ENCODE measurements at places on chromosomes 5 and 9. TPM values are rescaled to one million over a fixed set of nuclear protein-coding genes. Genes with fewer than 3 reads are reported as not detected.

Gene GMCL2
- not detected for polyA plus RNA-seq

Gene ENG
- polyA plus RNA-seq: 196 TPM

Gene CYSTM1
- 65.2 TPM for polyA plus RNA-seq

Gene ARID3C
- not detected for polyA plus RNA-seq

Gene KCNMB1
- polyA plus RNA-seq: 82.8 TPM

Gene SH2D3C
- 16.6 TPM for polyA plus RNA-seq

Gene ANKRD34B
- not detected for polyA plus RNA-seq

Gene GBGT1
- 14.2 TPM for polyA plus RNA-seq

Gene MYMK
- not detected for polyA plus RNA-seq

Gene BTNL3
- polyA plus RNA-seq: 0.04 TPM

Gene SLC45A2
- polyA plus RNA-seq: not detected

Gene MPDZ
- 31.6 TPM for polyA plus RNA-seq

Gene SLC36A2
- polyA plus RNA-seq: 0.03 TPM

Gene RNF183
- polyA plus RNA-seq: 0.15 TPM

Gene RNF208
- polyA plus RNA-seq: 8.1 TPM

Gene ABITRAM
- 13.3 TPM for polyA plus RNA-seq

DNA sequence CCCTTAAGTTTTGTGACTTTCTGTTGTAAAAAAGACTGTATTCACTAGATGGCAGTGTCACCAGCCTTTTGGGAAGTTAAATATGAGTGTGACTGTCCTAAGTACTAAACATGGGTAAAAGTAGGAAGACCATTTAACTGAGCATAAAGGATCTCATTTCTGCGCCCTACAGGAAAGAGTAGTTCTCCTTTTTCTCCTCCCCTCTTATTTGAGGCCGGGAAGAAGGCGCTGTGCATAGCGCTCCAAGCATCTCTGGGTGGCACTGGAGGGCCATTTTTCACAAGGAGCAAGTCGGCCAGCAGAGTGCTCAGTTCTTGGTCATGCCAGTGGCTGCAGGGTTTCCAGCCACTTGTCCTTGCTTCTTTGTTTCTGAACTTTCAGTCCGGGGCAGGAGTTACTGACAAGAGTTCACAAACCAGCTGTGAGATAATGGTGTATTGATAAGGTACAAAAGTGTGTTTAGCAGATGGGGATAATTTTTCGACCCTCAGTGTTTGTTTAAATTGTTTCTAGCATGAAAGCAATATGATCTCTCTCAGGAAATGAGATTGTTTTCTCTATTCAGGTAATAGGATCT lies 227.6 kb upstream of the DMRT1 start:
- peak; percentile 63 for DNase-seq

GRCh38 chr9:108108280-108108851 lies 618.8 kb upstream of the KLF4 start:
- DNase-seq: no peak

GRCh38 chr9:109771796-109772531 lies 8.0 kb upstream of the PALM2AKAP2 start:
- DNase-seq: no peak

- no peak for DNase-seq
Measured at GRCh38 chr9:89462199-89462598, 35.7 kb downstream of the SEMA4D start.

- DNase-seq: no peak
Measured at GRCh38 chr5:159100782-159101646, 1.3 kb upstream of the EBF1 start.

GRCh38 chr5:181204113-181204825 lies 727 bp downstream of the TRIM7 start:
- no peak for DNase-seq

- no peak for DNase-seq
Measured at GRCh38 chr5:126718236-126718868, 58.6 kb upstream of the LMNB1 start.

- no peak for DNase-seq
Measured at GRCh38 chr5:123429993-123430392, 6.8 kb upstream of the CEP120 start.

GRCh38 chr5:32714836-32715235 lies 3.7 kb downstream of the NPR3 start:
- no peak for DNase-seq

DNA sequence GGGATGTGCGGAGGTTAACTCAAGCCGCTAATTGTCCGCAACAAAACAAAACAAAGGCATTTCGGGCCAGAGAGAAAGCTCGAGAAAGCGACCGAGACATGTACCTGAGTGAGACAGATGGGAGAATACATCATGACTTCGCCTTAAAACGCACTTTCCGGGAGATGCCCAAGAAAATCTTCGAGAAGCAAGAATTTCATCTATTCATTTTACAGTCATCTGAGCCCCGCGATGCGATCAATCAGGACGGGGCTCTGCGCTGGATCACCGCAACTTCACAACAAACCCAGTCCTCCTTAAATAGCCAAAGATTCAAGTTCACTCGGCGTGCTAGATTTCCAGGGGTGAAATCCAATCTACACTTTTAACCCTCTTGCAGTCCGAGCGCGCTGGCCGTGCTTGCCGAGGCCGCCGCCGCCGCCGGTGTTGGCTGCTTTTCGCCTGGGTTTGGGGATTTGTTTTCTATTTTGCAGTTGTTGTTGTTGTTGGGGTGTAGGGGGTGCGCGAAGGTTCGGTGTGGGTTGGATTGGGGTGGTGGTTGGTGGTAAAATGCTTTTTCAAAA lies 482 bp downstream of the NFIB start:
- no peak for DNase-seq

DNA sequence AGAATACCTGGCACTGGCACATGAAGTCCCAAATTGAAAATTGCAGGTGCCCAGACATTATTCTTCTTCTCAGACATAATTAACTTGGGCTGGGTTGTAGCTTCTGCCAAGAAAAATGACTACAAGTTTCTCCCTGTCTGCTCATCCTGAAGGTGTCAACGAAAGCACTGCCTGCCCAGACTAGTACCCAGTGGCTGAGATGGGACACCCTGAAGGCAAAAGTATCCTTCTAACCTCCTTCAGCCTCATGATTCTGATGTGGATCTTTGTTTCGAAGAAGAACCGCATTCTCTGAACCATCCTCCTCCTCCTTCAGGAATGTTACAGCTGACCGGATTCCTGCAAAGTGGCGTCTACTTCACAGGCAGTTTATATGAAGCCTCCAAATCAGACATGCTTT lies 161.1 kb upstream of the FST start:
- no peak for DNase-seq

DNA sequence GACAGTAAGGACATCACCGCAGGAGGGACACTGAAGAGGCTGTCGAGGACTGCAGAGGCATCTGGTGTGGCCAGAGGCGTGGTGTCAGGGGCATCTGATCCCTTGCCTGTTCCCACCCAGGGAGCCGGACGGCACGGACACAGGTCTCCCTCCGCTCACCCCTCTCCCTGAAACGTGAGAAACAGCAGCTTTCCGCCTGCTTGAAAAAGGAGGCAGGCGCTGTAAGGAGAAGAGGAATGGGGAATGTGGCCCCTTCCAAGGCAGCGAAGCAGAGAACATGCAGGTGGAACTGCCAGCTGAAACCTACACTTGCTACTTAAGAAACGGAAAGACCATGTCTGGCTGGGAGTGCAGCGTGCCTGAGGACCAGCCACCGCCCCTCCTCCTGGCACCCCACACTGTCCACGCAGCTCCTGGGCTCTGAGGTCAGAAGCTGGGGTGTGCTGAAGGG lies 176.2 kb downstream of the GAPVD1 start:
- no peak for DNase-seq

DNA sequence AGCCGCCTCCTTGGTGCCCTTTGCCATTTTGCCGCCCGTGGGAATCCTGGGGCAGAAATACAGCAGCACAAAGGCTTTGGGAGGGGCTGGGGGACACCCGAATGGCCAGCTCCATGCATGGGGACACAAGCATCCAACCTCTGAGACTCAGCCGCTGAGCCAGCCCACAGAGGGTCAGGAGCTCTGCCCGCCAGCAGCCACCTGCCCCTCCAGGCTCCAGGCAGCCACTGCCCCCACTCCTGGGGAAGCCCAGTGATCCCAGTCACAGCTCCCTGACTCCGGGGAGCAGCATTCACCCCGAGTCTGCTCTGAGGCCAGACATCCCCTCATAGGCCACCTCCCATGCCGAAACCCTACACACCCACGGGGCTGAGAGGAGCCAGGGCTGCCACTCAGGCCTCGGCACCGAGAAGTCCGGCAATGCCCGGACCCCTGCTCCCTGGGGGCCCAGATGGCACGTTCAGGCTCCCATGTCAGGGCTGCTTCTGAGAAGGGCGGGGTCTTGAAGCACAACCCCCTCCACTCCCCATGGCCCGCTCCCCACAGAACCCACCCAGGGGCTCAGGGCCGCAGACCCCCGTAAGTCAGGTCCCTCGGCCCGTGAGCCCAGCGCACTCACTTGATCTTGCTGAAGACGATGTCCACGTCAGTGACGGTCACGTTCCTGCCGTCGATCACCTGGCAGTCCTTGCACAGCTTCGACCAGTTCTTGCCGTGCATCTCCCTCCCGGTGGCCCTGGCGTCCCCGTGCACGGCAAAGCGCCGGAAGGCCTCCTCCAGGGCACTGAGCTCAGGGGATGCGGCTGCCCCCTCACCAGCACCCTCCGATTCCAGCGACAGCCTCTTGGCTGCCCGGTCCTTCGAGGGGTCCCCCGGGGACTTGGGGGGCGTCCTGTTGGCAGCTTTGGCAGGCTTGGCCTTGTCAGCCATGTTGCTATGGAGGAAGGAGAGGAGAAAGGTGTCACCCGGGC lies 15.7 kb downstream of the TPPP start:
- DNase-seq: no peak

GRCh38 chr9:93668261-93668871 lies 92.0 kb downstream of the PHF2 start:
- no peak for DNase-seq

DNA sequence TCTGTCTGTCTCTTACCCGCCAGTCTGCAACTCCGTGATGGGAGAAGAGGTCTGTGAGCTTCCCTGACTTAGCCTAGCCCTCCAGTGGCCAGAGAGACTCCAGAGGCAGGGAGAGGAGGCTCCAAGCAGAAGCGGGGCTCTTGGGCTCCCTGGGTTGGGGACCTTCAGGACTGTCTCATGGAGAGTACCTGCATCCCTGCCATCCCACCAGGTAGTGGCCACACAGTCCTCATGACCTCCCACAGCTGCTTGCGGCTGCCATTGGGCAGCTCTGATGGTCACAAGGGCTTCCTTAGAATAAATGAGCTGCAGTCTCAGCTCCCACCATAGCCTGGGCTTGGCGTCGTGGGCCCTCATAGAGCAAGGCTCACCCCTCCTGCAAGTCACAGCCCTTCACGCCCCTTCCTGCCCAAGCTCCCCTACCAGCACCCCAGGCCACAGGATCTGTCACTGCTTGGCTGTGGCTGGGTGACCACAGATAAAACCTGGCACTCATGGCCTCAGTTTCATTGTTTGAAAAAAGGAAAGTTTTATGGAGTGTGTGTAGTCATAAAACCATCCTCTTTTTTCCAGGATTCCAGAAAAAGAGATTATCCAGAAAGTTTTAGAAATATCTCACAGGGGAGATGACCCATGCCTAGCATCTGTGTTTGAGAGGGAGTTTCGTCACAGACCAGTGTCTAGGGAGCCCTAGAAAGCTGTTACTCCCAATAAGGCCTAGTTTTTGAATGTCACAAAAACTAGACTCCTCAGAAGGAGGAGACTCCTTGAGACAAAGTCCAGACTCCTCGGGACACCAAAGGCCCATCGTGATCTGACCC lies 48.4 kb downstream of the PPARGC1B start:
- no peak for DNase-seq

- peak; percentile 62 for DNase-seq
Measured at GRCh38 chr9:109956717-109957440, 176.9 kb downstream of the PALM2AKAP2 start.

DNA sequence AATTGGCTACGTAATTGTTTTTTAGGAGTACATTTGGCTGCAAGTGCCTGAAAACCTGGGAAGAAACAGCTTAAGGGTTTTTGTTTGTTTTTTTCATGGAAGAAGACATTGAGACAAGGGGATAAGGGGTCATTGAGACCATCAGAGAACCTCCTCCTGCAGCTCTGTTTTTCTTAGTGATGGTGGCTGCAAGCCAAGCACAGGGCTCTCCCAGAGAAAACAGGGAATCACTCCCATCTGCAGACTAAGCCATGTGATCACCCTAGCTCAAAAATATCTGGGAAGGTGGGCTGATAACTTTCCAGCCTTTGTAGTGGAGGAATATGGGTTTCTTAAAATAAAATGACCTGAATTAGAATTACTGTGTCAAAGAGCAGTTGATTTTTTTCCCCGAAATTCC lies 25.1 kb downstream of the PALM2AKAP2 start:
- no peak for DNase-seq

DNA sequence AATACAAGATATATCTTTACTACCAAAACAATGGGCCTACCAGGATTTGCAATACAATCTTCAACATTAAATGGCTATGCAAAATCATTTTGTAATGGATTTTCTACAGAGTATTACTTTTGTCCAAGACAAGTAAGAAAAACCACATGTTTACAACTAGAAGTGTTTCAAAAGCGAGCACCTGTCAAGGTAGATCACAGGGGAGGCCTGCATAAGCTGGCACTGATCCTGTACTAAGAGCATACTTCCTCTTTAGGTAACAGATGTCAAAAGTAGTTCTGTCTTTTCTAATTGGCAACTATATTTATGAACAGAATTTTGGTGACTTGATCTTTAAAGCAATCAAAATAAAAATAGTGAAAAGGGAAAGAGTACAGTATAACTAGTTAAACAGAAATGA lies 249.0 kb downstream of the MLLT3 start:
- DNase-seq: no peak

- DNase-seq: no peak
Measured at GRCh38 chr9:99876190-99876589, 30.3 kb upstream of the STX17 start.

GRCh38 chr9:97367729-97368128 lies 44.2 kb upstream of the TDRD7 start:
- no peak for DNase-seq

DNA sequence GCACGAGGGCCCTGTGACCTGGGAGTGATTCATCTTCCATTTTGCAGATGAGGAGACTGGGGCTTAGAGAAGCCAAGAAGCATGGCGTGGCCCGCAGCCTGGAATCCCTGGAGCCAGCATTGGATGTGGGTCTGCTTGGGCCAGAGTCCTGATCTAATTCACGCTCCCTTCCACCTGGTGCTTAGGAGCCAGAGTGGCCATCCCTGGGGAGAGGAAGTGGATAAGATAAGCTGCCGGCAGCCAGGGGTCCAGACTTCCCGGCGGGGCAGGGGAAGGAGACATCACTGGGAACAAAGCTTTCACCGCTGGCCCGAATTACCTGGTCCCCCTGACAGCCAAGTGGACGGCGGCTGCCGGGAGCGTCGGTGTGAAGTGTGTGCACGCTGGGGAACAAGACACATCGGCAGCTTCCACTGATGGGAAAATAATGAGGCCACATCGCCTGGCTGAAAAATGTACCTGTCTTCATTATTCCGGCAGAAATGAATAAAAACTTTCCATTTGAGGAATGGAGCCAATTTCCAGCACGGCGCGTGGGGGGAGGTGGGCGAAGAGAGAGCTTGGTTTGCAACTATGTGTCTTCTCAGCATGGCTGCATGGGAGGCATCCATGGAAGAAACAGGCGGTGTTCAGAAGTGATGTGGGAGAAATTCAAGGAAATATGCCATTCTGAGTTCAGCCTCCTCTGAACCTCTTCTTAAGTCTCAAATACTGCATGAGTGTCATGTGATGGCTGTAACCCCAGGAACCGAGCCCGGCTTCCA lies 78.5 kb downstream of the OLFM1 start:
- no peak for DNase-seq
